ENCODE measurements at places on chromosomes 4 and X.

DNA sequence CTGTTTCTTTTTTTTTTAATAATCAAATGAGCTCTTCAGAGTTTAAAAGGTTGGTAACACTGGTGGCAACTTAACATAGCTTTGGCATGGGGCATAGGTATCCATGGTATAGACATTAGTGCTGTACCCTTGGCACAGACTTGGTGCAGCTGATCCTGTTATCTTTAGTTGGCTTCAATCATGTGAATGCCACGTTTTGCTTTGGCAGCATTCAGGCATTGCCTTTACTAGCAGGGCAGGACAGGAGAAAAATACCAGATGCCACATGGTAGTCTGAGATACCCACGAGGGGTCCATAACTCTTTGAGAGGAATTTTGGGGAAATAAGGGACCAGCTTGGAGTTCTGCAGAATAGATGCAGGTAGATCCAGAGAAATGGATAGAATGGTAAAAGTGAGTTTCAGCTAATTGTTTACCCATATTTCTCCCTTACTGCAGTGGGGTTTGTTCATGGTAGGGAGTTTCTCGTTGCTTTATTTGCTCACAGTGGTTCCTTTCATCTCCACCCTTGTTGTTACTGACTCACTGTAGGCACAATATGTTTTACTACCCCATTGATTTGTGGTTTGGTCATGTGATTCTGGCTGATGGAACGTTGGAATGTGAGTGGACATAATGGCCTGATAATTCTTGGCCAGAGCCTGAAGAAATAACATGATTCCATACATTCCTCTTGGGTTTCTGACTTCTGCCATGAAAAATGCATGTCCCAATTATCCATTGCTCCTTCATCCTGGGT is 342.7 kb downstream of the GLUD2 start:
- DNase-seq: no peak

GRCh38 chr4:38177035-38177546 is 216.9 kb downstream of the PTTG2 start:
- DNase-seq: no peak

DNA sequence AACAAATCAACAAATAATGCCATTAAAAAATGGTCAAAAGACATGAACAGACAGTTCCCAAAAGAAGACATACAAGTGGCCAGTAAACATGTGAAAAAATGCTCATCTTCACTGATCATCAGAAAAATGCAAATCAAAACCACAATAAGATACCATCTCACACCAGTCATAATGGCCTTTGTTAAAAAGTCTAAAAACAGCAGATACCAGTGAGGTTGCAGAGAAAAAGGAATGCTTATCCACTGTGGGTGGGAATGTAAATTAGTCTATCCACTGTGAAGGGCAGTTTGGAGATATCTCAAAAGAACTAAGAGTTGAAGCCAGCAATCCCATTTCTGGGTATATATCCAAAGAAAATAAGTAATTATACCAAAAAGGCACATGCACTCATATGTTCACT is 668.1 kb upstream of the CPEB2 start:
- DNase-seq: no peak

- no peak for DNase-seq
Measured at GRCh38 chr4:109816082-109816442, 500 bp downstream of the GAR1 start.

GRCh38 chr4:76540486-76540885 is 105.5 kb downstream of the SHROOM3 start:
- no peak for DNase-seq

GRCh38 chr4:66556651-66557278 is 886.5 kb upstream of the EPHA5 start:
- DNase-seq: no peak

GRCh38 chr4:121062521-121062920 is 9.8 kb downstream of the NDNF start:
- DNase-seq: no peak

GRCh38 chrX:37455381-37455780 is 106.2 kb downstream of the PRRG1 start:
- DNase-seq: no peak

DNA sequence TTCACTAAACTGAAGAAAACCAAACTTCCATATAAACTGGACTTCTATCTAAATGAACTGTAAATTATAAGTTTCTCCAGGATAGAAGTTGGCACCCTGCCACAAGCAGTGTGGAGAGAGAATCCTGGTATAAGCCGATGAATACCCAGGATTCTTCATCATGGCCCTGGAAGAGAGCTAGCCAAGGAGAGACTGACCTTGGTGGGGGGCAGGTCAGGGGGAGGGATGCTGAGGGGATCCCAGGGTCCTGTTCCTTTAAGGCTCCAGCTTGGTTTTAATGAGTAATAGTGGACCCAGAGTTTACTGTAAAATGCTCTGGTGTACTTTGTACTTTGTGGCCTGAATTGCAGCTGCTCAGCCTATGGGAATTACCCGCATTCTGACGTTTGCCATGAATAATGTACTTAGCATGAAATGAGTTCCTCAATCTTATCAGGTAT is 16.9 kb downstream of the RASSF6 start:
- DNase-seq: no peak

DNA sequence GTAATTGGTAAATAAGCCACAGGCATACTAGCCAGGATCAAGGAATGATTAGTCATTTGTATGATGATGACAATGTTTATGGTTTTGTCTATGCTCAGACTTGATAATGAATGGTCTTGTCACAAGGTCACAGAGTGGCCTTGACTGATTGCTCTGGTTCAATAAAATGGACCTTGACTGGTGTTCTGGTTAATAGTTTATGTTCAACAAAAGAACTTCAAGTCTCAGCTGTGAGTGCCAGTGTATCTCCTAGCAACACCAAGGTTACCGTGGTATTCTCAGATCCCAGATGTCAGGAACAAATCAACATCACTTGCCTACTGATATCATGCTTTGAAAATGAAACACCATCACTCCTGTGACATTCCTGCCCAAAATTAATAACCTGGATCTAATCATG is 16.3 kb upstream of the LRAT start:
- no peak for DNase-seq

DNA sequence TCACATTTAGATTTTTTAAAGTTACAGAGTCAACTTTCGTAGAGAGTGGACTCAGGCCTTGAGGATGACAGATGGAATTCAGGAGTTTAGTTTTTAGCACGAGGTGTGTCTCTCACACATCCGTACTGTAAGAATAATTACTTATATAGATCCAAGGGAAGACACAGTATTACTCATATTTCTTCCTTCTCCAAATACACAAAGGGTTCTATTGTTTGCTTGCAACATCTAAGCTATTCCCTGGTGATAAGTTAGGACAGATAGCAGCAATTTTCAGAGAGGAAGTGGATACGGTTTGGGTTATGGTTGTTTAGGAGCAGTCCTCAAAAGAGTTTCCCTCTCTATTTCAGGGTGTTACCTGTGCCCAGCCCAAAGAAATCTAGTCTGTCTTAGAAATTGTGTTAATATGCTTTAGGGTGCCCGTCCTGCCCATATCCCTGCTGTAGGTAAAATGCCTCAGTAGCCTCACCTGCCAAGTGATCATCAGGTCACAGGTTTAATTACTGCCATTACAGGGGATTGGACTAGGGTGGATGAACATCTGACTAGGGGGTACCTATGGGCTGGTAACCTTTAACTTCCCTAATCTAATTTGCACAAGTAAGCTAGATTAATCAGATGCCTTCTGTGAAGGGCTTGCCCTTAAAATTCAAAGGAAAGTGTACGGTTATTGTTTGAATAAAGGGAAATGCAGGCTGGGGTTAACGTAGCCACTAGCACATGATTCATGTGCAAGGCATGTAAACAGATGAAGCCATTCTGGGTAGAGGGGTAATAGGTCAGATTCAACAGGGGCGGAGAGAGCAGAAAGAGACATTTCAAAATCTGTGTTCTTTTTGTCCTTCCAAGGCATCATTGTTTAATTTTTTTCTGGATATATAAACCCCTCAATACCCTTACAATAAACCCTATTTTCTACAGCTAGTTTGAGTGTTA is 8.7 kb upstream of the PPP3CA start:
- no peak for DNase-seq

DNA sequence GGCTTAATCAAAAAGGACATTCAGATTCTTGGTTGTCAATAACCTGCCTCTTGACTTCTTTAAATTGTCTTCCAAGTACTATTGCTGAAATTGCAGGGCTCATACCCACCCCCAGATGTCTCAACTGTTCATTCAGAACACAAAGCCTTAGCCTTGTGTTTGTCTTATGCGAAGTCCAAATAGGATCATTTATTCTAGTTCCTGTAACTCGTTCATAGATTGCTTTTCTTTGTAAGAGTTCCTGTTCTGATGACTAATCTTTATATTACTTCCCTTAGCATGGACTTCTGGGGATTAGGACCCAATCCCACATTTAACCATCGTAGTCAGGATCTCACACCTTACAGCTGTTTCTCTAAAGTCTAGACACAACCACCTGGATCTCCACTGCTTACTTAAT is 226.0 kb downstream of the VEGFC start:
- DNase-seq: no peak

DNA sequence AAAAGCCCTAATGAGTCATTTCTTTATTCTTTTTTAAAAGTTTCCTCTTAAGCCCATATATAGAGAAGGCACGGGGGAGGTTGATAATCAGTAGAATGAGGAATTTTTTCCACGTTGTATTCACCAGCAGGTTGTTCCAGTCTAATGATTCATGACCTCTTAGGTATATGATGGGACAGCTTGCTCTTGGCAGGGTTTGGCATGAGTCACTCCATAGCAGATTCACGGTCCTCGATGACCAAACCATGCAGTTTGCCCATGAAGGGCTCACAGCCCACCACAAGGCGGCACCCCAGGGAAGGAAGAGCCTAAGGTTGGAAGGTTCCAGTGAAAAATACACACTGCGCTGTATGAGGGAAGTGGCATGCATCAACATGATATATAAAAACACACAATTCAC is 623.8 kb upstream of the DIPK2B start:
- DNase-seq: no peak

- DNase-seq: no peak
Measured at GRCh38 chr4:38860788-38861424, 4.3 kb upstream of the TLR6 start.

DNA sequence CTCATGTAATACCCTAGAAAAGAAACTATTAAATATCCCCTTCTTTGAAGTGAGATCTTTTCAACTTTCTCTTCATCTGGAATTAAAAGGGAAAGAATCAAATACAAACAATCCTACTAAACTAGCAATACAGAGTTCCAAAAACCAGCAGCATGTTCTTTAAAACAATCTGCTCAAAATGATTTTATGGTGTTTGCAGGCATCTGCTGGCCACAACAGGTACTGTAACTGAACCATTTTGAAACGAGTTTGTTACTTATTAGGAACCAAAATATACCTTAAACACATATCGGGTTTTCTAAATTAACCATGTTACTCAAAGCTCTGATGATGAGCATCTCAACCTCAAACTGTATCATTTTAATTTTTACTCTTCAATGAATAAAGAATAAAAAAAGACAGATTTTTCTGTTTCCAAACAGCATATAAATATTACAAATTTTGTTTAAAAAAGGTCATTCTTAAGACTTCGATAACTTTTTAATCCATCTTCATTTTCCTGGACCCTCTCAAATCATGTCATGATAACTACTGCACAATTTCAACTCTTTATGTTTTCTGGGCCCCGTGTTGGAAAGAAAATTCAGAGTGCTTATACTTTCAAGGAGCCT is 56.5 kb downstream of the ARAP2 start:
- no peak for DNase-seq

- no peak for DNase-seq
Measured at GRCh38 chr4:133483600-133484246, 334.6 kb downstream of the PCDH10 start.

DNA sequence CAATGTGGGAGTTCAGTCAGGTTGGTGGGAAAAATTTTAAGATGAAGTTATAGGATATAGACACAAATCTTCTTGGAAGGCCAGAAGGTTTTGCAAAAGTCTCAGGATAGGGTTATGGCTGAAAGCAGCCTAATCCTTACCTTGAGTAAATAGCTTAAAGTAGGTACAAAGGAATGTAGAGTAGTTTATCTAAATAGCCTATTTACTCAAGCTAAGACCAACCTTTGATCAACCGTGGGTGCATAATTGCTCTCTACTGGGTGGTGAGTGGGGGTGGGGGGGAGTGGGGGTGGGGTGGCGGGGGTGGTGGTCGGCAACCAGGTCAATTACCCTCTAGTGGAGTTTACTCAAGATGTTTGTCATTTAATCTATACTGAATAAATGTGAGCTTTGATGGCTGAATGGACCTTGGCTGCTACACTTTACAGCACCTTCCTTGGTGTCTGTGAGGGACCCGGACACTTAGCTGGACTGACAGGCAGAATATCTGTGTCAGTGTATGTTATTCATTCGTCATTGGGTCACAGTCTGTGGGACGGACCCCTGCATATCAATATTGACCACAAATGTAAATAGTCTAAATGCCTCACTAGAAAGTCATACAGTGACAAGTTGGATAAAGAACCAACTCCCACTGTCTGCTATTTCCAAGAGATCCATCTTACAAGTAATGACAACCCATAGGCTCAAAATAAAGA is 545.7 kb upstream of the PABPC4L start:
- DNase-seq: no peak

GRCh38 chr4:184408021-184408683 is 66.2 kb downstream of the IRF2 start:
- DNase-seq: no peak

DNA sequence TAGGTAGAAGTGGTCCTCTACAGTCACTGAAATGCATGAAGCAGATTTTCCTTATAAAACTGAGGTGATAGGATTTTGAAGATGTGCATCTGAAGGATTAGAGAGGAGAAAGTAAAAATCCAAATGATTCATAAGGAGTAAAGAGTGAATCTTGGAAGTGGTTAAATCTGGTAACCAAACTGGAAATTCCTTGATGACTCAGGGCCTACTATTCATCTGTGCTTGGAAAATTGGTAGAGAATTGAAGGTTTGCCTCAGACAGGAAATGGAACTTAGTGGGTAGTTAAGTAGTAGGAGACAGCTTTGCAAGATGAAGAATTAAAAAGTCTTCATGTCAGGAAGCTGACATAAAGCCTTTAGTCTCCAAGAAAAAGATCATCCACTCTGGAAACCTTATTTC is 368.9 kb upstream of the CTSO start:
- DNase-seq: no peak

DNA sequence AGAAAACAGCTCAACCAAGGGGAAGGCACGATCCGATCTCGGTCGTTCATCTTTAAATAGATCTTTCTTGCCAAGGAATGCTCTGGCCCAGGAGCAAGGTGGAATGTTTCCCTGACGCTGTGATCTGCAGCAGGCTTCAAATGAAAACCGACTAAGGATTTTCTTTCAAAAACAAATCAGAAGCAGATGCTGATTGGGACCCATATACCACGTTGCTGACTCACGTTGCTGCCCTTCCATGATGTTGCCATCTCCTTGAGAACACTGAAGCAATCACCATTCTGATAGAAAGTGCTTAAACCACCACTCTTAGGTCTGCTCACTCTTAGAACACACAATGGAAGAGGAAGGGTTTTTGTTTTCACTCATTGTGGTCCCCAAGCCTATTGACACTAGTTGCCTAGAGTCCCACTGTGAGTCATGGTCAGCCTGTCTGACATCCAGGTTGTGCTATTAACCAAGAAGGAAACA is 26.1 kb downstream of the LAMTOR3 start:
- no peak for DNase-seq

Measured in C1 segment of cervical spinal cord (tissue), 14 donors.